Activated CD4-positive, CD25-positive, alpha-beta regulatory T cell treated with anti-CD3 and anti-CD28 coated beads, Interleukin-2, amount 50 U/mL, for 16 hours (primary cell): ENCODE measurements at places on chromosomes 16 and 17.

DNA sequence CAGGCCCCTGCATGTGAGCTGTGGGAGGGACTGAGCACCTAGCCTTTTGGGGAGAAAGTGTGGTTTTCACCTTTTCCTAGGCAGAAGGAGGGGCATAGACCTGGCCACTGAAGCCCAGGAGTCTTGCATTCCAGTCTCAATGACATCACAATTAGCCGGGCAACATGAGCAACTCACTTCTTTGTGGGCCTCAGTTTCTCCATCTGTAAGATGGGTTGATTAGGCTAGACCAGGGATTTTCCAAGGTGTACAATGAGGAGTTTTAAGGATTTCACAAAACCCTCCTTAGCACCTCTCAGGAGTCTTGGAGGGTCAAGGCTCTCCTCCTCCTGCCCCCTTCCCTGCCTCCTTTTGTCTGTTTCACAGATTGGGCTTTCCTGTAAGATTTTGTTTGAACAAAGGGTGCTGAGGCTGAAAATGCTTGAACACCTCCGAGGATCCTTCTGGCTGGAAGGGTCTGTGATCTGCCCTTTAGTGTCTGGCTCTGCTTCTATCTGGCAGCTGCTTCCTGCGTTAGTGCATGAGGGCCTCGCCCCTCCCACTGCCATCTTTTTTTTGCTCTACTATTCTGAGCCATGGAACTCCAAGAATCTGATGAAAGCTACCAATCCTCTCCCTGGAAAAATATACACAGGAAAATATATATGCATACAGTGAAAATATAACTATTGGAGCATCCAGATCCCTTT lies 52.4 kb upstream of the ETV4 start:
- no peak for DNase-seq

GRCh38 chr17:58006560-58006923 lies 504 bp downstream of the SRSF1 start:
- peak; percentile 28 for DNase-seq

DNA sequence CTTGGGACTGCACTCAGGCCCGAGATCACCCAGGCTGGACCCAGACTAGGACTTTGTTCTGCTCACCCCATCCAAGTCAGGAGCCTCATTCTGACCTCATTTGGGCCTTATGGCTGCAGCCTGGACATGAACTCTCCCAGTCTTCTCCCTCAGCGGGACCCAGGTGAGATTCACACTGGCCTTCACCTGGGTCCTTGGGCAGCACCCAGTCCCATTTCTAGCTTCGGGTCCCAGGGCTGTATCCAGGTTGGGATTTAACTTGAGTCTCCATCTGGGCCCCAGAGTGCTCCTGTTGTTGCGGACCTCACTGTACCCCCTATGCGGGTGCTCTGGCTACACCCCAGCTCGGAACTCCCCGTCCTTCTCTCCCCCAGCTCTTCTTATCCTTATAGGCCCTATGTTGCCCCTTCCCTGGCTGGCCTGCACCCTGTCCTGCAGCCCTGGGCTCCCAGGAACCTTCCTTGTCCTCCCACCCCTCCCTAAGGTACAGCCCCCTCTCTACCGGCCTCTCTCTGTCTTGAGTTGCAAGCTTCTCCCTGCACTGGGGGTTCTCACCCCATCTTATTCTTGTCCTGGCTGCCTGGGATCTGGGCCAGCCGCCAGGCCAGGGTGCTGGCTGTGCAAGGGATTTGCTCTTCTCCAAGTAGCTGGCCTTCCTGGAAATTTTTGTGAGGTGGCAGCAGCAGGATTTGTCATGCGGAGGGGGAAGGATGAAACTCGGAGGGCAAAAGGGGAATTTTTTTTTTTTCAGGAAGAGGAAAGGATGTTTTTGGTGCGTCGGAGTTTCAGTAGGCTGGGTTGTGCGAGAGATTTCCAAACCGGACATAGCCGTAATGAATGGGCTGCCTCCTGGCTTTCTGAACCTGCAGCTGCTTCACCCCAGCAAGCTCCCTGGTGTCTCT lies 904 bp downstream of the MAP2K3 start:
- no peak for DNase-seq

DNA sequence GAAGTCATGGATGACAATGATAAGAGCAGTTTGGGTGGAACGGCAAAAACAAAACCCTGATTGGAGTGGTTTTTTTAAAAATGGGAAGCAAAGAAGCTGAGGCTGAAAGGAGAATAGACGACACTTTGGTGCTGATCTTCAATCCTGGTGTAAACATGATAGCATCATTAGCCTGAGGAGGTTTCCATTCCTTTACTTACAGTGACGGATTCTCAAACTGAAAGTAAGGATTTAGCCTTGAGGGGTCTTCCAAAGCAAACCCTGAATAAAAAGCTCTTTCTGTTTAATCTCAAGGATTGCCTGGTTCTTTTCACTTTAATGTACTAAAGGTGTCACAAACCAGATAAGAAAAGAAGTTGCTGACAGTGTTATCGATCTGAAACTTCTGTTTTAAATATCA lies 69.3 kb downstream of the KCNJ2 start:
- DNase-seq: no peak

GRCh38 chr16:72789465-72789864 lies 258.5 kb downstream of the ZFHX3 start:
- DNase-seq: no peak

- DNase-seq: no peak
Observed at GRCh38 chr16:21145738-21146137, 4.9 kb downstream of the DNAH3 start.

DNA sequence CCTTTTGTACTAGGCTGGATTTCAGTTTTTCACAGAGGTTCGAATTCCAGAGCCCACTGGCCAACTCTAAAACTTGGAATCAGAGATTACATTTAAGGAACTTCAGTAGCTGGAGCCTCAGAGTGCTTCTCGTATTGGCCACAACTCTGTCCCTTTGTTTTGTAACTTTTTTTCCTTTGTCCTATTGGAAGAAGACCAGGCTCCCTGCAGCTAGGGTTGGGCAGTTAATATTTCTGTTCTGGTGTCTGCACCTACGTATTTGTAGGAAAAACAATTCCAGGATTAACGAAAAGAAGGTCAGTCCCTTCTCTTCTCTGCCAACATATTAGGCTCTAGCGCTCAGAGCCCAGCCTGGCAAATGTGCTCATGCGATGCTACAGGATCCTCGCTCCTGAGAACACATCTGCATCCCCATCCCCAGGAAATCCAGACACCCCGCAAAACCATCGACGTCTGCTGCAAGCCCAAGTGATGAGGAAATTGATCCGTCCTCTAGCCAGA lies 1.9 kb downstream of the CDH11 start:
- no peak for DNase-seq

DNA sequence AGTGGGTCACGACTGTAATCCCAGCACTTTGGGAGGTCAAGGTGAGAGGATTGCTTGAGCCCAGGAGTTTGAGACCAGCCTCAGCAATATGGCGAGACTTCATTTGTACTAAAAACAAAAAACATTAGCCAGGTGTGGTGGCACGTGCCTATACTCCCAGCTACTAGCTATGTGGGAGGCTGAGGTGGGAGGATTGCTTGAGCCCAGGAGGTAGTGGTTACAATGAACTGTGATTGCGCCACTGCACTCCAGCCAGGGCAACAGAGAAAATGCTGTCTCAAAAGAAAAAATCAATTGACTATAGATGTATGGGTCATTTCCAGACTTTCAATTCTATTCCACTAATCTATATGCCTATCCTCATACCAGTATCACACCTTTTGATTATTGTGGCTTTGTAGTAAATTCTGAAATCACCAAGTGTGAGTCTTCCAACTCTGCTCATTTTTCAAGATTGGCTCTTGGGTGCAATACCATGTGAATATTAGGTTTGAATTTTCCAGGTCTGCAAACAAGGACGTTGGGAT lies 27.2 kb upstream of the CEP20 start:
- DNase-seq: no peak

DNA sequence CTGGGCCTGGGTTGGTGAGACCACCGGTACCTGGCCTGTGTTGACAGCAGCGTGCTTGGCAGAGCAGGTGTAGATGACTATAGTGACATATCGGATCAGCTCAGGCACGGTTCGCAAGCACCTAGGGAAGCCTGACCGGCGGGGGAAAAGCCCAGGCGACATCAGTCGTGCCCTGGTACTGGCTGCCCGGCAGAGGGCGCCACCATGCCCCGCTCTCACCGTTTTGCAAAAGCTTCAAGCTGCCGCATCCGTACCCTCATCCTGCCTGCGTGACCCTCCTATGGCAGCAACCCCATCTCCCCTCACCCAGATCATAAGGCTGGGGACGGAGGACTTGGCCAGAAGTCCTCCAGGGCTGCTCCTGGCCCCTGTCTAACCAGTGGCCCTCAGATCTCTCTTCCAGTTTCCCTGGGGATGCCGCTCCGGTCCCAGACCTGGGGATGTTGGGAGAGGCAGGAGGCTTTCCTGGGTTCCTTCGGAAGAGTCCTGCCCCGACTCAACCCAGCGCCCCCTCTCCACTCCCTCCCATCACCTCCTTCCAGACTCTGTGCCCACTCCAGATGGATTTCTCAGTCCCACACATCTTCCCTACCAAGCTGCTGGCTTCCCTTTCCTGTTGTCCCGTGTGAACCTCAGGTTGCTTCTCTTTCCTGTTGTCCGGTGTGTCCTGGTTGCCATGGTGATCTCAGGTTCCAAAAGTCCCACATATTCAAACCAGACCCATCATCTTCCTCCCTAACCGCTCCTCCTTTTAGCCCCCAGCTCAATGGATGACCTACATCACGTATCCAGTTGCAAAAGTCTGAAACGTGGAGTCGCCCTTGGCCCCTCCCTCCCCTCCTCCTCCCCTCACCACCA lies 13.7 kb downstream of the ALOX12B start:
- peak; percentile 61 for DNase-seq

GRCh38 chr16:72012607-72013006 lies 4.1 kb downstream of the DHODH start:
- no peak for DNase-seq

- DNase-seq: no peak
Observed at GRCh38 chr17:282000-282911, 70.4 kb downstream of the RPH3AL start.

GRCh38 chr17:77712578-77712977 lies 245.9 kb upstream of the TNRC6C start:
- DNase-seq: no peak

DNA sequence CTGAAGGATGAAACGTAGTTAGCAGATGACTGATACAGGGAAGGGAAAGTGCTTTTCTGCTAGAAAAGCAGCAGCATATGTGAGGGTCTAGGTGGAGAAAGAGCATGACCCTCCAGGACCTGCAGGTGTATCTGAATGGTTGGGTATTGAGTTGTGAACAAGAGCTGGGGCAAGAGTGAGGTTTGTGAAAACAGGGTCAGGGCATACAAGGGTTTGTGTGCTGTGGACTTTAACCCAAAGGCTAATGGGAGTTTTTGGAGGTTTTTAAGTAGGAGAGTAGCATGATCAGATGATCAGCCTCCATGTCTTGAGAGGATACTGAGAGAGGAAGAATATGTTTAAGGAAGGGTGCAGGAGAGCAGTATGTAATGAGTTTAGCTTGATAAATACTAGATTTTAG lies 6.1 kb upstream of the CMTM1 start:
- DNase-seq: no peak

- no peak for DNase-seq
Observed at GRCh38 chr17:9557857-9558256, 17.8 kb downstream of the STX8 start.

- no peak for DNase-seq
Observed at GRCh38 chr16:13926891-13927290, 6.9 kb downstream of the ERCC4 start.

DNA sequence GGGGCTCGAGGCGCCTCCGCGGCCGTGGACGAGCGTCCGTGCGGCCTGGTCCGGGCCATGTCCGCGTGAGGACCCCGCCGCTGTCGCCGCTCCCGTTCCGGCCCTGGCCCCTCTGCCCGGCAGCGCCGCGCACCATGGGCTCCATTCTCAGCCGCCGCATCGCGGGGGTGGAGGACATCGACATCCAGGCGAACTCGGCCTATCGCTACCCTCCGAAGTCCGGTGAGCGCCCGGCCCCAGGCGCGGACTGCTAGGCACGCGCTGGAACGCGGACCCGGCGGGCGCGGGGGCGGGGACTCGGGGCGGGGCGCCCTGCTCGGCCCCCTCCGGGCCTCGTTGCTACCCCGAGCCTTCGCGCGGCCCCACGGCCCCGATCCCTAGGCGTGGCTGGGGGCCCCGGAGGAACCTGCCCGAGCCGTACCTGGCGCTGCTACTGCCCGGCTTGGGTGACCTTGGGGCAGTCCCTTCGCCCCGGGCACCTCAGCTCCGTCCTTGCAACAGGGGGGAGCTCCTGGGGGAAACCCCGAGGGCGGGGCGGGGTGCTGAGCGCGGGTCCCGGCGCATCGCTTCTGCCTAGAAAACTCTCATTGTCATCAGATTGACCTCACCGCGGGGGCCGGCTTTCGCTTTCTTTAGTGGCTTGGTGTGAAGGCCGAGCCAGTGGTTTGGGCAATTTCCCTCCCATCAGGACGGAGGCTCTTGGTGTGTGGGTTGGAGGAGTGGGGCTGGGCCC lies 367 bp downstream of the MGRN1 start:
- DNase-seq: no peak

GRCh38 chr17:76237859-76238313 lies 2.4 kb downstream of the RNF157 start:
- no peak for DNase-seq

DNA sequence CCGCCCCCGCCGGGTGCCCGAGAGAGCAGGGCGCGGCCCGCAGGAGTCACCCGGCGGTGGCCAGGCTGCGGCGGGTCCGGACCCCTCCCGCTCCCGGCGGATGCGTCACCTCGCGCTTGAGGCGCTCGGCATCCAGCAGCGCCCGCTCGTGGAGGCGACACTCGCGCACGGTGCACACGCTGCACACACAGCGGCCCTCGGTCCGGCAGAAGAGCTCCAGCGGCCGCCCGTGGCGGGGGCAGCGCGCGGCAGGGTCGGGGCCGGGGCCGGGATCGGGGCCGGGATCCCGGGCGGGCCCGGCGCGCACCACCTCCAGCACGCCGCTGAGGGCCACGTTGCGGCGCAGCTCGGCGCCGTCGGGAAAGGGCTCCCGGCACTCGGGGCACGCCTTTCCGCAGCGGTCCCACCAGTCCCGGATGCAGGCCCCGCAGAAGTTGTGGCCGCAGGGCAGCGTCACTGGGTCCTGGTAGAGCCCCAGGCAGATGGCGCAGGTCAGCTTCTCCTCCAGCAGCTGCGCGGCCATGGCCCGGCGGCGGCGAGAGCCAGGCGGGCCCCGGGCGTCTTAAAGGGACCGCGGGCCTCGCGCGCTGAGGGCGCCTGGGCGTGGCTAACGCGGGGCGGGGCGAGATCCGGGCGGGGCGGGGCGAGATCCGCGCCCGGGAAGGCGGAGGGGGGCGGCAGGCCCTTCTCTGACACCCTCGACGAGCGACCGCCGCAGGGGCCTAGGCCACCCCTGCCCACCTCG lies at the start of gene TRIM65:
Gene TRIM65, minus strand, starts transcription at position 537 of the 745 bp plus-strand sequence. Its CDS starts 14 bp downstream, at position 523.
- DNase-seq: peak; percentile 41

- no peak for DNase-seq
Observed at GRCh38 chr17:17137731-17138585, 68.2 kb downstream of the PLD6 start.

GRCh38 chr17:14359163-14360020 lies 58.5 kb downstream of the HS3ST3B1 start:
- no peak for DNase-seq

GRCh38 chr16:35344012-35344762 lies 1884.8 kb downstream of the TP53TG3F start:
- DNase-seq: no peak

- no peak for DNase-seq
Observed at GRCh38 chr16:79136955-79137354, 463.6 kb downstream of the MAF start.

- DNase-seq: no peak
Observed at GRCh38 chr17:50258647-50259476, 15.4 kb upstream of the TMEM92 start.
